ENCODE measurements at places on chromosomes 13 and 19.

DNA sequence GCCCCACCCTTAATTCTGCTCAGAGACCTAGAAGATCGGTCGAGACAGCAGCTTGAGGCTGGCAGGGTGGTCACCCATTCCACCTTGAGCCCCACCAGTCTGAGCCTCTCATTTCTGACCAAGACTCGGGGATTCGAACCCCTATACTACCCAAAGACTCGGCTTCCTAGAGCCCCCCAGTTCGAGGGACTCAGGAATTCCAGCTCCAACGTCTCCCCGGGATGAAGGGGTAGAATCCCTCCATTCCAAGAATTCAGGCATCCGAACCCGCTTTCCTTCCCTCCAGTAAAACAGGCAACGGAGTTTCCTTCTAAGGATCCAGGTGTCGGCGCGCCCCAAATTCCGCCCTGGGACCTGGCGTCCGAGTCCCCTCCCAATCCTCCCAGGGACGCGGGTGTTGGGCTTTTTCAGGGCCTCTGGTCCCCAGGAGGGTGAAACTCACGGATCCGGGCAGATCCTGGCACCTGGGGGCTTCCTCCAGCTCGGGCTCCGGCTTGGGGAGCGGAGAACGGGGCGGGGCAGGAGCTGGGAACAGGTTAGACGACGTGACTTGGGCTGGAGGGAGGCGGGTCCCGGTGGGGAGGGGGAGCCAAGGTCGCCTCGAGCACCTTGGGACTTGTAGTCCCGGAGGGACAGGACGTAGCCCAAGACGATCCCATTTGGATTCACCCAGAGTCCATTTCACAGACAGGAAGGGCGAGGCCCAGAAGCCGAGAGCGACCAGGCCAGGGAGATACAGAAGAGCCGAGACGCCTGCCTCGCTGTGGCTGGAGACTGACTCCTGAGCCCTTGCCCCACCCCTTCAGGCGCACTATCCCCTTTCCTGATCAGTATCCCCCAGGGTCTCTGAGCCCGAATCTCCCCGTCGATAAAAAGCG, at the start of gene PPP1R13L:
PPP1R13L (minus strand) TSS at position 513 of the 878 bp plus-strand sequence. CDS start 6,751 bp downstream, outside the sequence.
- peaks cover 46% of the 10 kb centered on the region for H3K4me1 ChIP-seq
- H3K27me3 ChIP-seq, result peaks cover 24% of the 10 kb centered on the region
- peak; percentile 75 for DNase-seq
- H3K4me3 ChIP-seq, result peak within 1 kb of the TSS; percentile 84
- H3K27ac ChIP-seq, result peak within 1 kb of the TSS; percentile 79

- H3K4me3 ChIP-seq, result no peak overlapping the region
- no peak for DNase-seq
- H3K27me3 ChIP-seq, result no peaks in the 10 kb centered on the region
- no peaks in the 10 kb centered on the region for H3K36me3 ChIP-seq
- peaks cover 18% of the 10 kb centered on the region for H3K4me1 ChIP-seq
Observed at GRCh38 chr19:3740431-3740830, 21.1 kb downstream of the APBA3 start.

DNA sequence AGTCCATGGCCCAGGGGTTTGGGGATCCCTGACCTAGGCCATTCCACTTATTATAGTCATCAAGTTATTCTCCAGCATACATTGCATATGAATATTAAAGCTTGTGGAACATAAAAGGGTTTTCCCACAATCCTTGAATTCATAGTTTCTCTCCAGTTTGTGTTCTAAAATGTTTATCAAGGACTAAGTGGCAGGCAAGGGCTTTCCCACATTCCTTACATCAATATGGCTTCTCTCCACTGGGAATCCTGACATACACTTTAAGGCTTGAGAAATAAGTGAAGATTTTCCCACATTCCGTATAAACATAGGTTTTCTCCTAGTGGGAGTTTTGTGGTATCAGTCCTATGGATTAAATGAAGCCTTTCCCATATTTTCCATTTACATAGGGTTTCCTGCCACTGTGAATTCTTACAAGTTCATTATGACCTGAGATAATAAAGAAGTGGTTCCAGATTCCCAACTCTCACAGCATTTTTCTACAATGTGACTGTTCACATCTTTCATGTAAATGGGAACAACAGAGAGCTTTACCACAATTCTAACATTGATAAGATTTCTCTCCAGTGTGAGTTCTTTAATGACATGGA, 14.5 kb downstream of the ZNF426 start:
- peaks cover 47% of the 10 kb centered on the region for H3K36me3 ChIP-seq
- H3K27me3 ChIP-seq, result no peaks in the 10 kb centered on the region
- H3K4me3 ChIP-seq, result no peak overlapping the region
- H3K4me1 ChIP-seq, result no peaks in the 10 kb centered on the region

DNA sequence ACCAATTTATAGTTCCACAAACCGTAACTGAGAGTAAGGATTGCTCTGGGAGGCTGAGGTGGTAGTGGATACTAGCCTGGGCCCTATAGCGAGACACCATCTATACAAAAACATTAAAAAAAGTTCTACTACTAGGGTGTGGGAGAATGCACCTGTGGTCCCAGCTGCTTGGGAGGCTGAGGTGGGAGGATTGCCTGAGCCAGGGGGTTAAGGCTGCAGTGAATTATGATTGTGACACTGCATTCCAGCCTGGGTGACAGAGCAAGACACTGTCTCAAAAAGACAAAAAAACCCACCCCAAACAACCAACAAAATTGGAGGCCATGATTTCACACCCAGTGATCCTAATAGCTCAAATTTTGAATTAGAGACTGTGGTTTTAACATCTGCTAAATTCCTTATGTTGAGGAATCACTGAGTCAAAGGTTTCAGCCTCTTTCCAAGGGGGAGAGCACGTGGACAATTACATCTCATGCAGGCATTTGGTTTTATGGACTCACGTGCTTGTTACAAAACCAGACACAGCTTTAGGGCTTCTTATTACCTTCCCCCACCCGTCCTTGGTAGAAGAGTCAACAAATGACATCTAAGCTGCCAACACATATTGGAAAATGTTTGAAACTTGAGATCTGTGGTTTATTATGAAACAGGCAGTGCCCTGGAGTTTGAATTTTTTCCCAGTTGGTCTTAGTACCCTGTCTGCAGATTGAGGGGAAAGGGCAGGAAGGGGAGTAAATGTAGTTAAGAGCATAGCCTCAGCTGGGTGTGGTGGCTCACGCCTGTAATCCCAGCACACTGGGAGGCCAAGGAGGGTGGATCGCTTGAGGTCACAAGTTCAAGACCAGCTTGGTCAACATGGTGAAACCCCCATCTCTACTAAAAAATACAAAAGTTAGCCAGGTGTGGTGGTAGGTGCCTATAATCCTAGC, 18.5 kb downstream of the CYP2A6 start:
- H3K4me3 ChIP-seq, result no peak overlapping the region
- H3K4me1 ChIP-seq, result peaks cover 15% of the 10 kb centered on the region
- H3K27me3 ChIP-seq, result peaks cover 4% of the 10 kb centered on the region
- H3K27ac ChIP-seq, result no peak overlapping the region
- no peak for DNase-seq

DNA sequence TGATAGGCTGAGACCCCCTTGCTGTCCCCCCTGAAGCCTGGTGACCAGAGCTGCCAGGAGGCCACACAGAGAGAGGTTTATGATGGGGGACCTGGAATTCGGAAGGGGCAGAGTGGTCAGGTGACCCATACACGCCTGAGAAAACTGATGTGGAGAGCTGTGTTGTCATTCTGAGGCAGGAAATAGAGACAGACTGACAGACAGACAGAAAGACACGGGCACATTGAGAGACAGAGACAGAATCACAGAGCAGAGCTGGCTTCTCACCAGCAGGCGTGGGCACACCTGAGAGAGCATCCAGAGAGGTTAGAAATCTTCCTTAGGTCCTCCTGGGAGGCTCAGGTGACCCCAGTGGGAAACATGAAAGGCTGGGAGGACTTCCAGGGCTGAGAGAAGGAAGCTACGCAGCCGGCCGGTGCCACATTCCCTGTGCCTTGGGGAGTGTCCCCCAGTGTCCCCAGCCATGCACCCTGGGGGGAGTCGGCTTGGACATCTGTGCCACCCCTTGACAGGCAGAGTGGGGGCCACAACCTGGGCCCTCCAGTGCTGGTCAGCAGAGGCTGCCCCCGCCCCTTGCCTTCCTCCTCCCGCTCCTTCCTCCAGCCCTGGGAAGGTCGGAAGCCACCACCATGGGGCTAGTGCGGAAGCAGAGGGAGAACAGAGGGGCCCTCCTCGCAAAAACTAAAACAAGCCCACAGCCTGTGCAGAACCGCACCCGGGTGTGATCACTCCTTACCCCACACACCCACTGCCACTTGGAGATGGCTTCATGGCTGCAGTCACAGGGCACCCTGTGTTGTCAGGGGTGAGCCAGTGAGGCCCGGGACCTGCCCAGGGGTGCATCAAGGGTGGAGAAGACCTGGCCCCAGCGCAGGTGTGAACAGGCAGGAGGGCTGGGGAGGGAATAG, 2.2 kb downstream of the FFAR1 start:
- no peaks in the 10 kb centered on the region for H3K36me3 ChIP-seq
- peak; percentile 14 for DNase-seq
- peaks cover 38% of the 10 kb centered on the region for H3K27me3 ChIP-seq
- peaks cover 31% of the 10 kb centered on the region for H3K4me1 ChIP-seq
- no peak overlapping the region for H3K27ac ChIP-seq

- H3K36me3 ChIP-seq, result no peaks in the 10 kb centered on the region
- H3K27ac ChIP-seq, result no peak overlapping the region
- no peak overlapping the region for H3K4me3 ChIP-seq
- H3K4me1 ChIP-seq, result no peaks in the 10 kb centered on the region
- H3K27me3 ChIP-seq, result peaks cover 30% of the 10 kb centered on the region
Observed at GRCh38 chr19:41795031-41795461, 1.3 kb upstream of the CEACAM3 start.

DNA sequence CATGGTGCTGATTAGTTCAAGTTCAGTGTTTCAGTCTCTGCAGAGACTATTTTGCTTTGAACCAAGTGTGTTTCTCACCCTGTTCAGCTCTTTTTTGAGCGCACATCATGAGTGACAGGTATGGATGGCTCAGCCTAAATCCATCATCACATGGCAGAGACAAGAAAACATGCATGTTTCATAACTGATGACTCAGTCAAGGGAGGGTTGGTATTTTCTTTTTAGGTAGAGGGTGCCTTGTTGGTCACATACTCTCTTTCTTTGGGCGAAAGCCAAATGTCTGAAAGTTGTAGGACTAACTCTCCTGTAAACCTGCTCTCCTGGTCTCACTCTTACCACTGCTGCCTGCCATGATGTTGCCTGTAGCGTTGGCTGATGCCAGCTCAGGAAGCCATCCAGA, 48.1 kb upstream of the RAP2A start:
- H3K27me3 ChIP-seq, result no peaks in the 10 kb centered on the region
- no peak overlapping the region for H3K4me3 ChIP-seq
- peaks cover 14% of the 10 kb centered on the region for H3K4me1 ChIP-seq
- no peak for DNase-seq

- H3K27me3 ChIP-seq, result no peaks in the 10 kb centered on the region
- H3K36me3 ChIP-seq, result no peaks in the 10 kb centered on the region
- peaks cover 6% of the 10 kb centered on the region for H3K4me1 ChIP-seq
- no peak overlapping the region for H3K27ac ChIP-seq
Observed at GRCh38 chr13:113832205-113832604, 31.7 kb downstream of the GAS6 start.

- DNase-seq, result no peak
- no peak overlapping the region for H3K27ac ChIP-seq
- H3K27me3 ChIP-seq, result no peaks in the 10 kb centered on the region
- H3K36me3 ChIP-seq, result peaks cover 54% of the 10 kb centered on the region
- no peak overlapping the region for H3K4me3 ChIP-seq
Observed at GRCh38 chr13:110902370-110902769, 12.5 kb downstream of the ANKRD10 start.
